Right ventricle myocardium inferior (tissue), 1 donor: ENCODE measurements at places on chromosomes 3 and 15. TPM values are rescaled to one million over a fixed set of nuclear protein-coding genes. Genes with fewer than 3 reads are reported as not detected.

GRCh38 chr15:85402195-85402881 lies 21.9 kb downstream of the AKAP13 start:
- no peak for DNase-seq

C15orf62 gene
- total RNA-seq = 0.24 TPM

WNT7A gene
- not detected for total RNA-seq

- DNase-seq = no peak
Measured at GRCh38 chr3:105996781-105997180, 128.0 kb upstream of the CBLB start.

DNA sequence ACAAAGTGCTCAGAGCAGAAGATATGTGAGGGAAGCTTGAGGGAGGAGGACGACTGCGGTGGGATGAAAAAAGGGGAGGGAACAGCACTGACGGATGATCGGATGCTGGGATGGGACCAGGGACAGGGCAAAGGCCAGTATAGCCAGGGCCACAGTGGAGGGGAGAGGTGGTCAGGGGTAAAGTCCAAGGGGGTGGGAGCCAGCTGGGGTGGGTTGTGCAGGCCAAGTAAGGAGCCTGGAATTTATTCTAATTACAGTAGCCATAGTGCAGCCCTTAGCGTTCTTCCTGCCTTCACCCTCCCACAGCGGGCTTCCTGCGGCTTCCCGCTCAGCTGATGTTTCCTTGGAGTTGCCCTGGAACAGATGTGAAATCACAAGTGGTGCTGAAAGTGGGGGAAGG lies 7.6 kb upstream of the APEH start:
- no peak for DNase-seq
